ENCODE measurements at places on chromosomes 16 and 17.

DNA sequence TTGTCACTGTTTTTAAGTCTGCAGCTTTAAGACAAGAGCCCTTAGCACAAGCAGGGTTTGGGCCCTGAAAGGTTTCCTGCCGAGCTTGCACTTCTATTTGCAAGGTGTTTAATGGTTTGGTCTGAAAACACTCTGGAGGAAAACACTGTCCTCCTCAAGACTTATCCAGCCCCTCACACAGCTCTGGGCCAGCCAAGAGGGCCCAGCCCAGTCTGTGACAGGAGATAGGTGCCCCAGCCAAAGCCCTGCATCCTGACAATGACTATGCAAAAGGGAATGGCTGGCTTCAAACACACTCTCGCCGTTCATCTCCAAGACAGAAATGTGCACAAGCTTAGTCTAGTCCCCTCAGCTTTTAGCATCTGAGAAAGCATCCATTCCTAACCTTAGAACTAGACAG lies 26.9 kb downstream of the MPG start:
- DNase-seq = no peak

- DNase-seq = no peak
These were observed 3.9 kb upstream of the FSCN2 start for GRCh38 chr17:81524039-81524864.

- no peak for DNase-seq
These were observed 10.1 kb downstream of the LITAF start for GRCh38 chr16:11576427-11577289.

DNA sequence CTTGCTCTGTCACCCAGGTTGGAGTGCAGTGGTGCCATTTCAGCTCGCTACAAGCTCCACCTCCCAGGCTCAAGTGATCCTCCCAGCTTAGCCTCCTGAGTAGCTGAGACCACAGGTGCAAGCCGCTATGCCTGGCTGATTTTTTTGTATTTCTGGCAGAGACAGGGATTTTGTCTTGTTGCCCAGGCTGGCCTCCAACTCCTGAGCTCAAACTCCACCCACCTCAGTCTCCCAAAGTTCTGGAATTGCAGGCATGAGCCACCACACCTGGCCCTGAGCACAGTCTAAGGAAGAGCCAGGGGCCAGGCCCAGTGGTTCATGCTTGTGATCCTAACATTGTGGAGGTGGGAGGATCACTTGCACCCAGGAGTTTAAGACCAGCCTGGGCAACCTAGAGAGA lies 21.8 kb upstream of the BCO1 start:
- no peak for DNase-seq

DNA sequence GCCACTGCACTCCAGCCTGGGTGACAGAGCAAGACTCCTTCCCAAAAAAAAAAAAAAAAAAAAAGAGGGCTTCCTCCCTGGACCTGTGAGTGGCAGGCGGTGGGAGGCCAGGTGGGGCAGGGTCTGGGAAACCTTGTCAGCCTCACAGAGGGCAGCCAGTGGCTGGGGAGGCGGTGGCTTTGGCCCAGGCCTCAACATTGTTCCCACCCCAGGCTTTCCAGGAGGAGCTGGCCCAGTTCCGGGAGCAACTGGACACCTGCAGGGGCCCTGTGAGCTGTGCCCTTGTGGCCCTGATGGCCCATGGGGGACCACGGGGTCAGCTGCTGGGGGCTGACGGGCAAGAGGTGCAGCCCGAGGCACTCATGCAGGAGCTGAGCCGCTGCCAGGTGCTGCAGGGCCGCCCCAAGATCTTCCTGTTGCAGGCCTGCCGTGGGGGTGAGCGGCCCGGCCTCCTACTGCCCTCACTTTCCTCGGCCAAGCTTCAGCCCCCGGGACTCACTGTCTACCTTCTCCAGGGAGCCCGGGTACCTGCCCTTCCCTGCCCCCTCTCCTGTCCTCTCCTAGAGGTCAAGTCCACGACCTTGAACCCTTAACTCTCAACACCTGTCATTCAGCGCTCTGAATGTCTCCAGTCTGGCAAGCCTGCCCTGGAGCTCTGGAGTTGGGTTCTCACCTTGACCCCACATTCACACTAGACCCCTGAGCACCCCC lies 12.4 kb downstream of the ZNF213 start:
- DNase-seq = no peak

DNA sequence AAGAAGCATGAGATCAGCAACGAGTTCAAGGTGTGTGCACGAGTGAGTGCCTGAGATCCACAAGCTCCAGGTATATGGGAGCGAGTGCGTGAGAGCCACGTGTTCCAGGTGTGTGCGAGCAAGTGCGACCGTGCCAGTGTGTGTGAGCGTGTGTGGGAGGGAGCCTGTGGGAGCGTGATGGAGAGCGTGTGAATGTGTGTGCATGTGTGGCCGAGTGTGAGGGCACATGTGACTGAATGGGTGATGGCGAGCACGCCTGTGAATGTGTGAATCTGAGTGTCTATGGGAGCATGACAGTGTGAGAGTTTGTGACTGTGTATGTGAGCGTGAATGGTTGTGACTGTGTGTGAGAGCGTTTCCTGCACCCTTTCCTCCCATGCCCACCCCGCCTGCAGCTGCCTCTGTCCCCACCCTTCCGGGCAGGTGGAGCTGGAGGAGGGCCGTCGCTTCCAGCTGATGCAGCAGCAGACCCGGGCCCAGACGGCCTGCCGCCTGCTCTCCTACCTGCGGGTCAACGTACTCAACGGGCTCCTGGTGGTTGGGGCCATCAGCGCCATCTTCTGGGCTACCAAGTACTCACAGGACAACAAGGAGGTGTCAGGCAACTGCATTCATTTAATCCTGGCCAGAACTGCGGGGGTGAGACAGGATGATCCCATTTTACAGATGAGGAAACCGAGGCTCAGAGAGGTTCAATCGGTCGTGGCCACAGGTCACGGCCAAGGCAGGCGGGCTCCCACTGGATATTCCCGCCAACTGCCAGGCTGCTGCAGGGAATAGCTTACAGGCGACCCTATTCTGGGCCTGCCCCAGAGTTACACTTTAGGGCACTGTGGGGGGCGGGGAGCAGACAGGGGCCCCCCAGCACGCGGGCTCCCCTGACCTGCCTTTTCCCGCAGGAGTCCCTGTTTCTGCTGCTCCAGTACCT lies 3.7 kb downstream of the TMC8 start:
- DNase-seq = peak; percentile 53

- DNase-seq = no peak
These were observed 121.7 kb downstream of the SLC39A11 start for GRCh38 chr17:72970797-72971196.

- DNase-seq = no peak
These were observed 39.6 kb downstream of the CYLD start for GRCh38 chr16:50781518-50781917.

DNA sequence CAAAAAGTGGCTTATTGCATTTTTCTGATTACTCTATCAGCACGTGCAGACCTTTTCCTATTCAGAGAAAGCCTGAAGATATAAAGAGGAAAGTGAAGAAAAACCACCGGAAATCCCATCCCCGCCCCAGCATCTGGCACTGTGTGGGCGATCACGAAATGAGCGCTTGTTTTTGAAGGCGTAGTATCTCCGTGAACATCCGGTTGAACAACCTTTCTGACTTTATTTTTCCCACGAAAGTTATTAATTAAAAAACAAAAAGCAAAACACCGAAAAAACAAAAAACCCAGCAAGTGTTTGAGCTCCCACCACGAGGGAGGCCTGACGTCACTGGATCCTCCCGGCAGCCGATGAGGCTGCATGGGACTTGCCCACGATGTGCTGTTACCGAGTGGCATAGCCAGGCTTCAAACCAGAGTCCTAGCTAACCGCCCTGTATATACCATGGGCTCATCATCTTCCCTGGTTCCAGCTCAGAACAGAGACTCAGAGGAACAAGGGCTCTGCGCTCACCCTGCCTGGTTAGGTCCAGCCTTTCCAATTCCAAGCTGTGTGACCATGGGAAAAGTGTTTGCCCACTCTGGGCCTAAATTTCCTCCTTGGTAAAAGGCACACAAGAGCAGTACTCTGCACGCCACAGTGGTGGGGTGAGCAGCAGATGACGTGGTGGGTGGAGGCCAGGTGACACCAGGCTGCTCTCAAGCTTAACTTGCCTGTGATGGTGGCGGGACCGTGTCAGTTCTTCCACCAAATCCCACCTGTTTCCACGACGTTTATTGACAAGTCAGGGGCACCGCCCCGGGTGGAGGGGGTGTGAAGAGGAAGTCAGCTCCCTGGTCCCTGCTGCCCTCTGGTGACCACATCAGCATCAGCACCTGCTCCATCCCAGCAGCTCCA lies 34.3 kb upstream of the IL21R start:
- DNase-seq = peak; percentile 91

GRCh38 chr17:55737976-55738501 lies 12.8 kb upstream of the PCTP start:
- no peak for DNase-seq

DNA sequence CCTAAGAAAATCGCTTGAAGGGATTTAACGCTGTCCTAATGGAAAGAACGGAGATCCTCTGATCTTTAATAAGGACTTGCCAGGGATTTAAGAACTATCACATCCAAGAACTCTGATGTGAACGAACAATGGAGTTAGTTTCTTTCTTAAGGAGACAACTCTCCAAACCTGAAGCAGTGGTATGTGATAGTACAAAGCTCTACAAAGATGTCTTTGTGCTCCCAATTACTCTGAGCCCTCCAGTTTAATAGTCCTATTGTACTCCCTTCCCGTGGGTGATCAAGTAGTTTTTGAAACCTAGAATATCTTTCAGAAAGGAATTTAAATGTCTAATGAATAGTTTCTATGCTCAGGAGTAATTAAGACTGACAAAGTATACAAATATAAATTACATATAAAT lies 123.8 kb downstream of the FTO start:
- DNase-seq = no peak

DNA sequence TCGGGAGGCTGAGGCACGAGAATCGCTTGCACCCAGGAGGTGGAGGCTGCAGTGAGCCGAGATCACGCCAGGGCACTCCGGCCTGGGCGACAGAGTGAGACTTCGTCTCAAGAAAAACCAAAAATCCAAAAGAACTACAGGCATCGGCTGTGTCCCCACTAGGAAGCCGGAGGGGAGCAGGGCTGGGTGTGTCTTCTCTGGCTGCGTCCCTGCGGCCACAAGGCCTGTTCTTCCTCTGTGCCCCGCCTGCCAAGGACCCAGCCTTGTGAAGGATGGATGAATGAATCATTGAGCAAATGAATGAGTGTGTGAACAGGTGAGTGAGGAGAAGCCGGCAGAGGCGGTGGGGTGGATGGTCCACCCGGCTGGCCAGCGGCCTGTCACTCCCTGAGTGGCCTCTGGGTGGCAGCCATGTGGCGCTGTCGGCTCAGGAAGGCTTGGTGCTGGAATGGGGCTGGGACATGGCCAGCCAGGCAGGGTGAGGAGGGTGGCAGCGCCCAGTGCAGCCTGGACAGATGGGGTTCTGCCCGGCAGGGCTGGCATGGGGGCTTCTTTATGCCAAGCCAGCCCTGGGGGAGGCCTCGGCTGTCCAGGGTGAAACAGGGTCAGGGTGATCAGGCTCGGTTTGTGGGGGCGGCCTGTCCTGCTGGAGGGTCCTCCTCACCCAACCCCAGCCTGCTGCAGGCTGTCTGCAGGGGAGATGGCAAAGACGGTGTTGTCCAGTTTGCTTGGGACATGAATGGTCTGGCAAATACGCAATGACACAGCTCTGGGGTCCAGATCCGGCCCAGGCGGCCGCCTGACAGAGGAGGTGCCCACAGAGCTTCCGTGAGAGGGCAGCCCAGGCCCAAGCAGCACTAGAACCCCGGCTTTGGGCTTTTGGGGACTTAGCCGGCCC lies 21.7 kb downstream of the SLC25A10 start:
- peak; percentile 50 for DNase-seq

GRCh38 chr16:17316005-17316404 lies 154.8 kb downstream of the XYLT1 start:
- DNase-seq = no peak

DNA sequence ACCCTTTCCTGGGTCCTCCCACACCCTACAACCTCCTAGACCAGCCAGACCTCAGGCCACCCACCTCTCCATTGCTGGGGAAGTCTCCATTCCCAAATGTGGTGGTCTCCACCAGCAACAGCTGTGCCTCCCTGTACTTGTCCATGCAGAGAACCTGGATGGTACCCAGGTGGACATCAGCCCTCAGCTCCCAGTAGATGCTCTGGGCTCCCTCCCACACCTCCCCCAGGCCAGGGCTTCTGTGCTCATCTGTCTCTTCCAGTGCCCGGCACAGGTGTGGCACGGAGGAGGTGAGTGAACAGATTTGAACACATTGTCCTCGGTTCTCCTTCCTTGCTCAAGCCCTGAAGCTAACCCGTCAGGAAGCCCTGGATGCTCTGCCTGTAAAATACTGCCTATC lies 34.6 kb downstream of the LGALS9 start:
- no peak for DNase-seq

GRCh38 chr17:17723354-17724261 lies 42.4 kb downstream of the RAI1 start:
- DNase-seq = no peak

- no peak for DNase-seq
These were observed 7.3 kb upstream of the SLX4 start for GRCh38 chr16:3618769-3619141.

DNA sequence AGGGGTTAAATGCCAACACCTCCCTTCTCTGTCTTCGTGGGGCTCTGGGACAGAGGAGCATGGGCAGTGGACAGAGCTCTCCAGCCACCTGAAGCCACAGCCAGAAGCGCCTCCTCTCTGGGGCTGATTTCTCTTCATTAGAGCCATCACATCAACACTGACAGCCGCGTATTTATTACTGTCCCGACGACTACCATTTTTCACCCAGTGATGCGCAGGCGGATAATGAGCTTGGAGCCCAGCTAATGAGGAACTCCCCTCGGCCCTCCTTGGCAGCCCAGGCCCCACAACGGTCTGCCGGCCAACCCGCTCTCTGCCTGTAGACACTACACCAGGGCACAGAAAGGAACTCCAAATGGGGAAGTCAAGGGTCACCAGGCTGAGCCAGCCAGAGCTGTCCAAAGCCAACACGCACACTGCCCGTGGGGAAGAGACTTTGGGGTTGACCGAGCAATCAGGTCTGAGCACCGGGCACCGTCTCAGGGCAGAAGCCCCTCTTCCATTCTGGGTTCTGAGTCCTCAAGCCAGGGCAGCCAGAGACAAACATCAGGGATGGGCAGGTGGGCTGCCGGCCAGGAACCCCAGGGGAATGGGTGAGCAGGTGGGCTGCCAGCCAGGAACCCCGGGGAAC lies 13.2 kb downstream of the SDK2 start:
- DNase-seq = no peak

- no peak for DNase-seq
These were observed 28.7 kb upstream of the DDX52 start for GRCh38 chr17:37671824-37672547.

GRCh38 chr17:36503456-36504155 lies 17.1 kb downstream of the ZNHIT3 start:
- no peak for DNase-seq

Measured in stimulated activated CD4-positive, alpha-beta T cell treated with anti-CD3 and anti-CD28 coated beads, TNF-alpha, amount 100 ng/mL, for 48 hours (primary cell).